Occipital lobe (tissue), 3 donors: ENCODE measurements at places on chromosomes 5 and 9. TPM values are rescaled to one million over a fixed set of nuclear protein-coding genes. Genes with fewer than 3 reads are reported as not detected.

NSG2 gene
- total RNA-seq, result 565 TPM

ADAMTS16 gene
- 0.62 TPM for total RNA-seq

RNF183 gene
- not detected for total RNA-seq

ESM1 gene
- 0.47 TPM for total RNA-seq

EXOSC2 gene
- total RNA-seq, result 53.5 TPM

PCDHA13 gene
- 20.9 TPM for total RNA-seq

MAN1B1 gene
- 38.5 TPM for total RNA-seq

GOLPH3 gene
- 69.7 TPM for total RNA-seq

PHF24 gene
- total RNA-seq, result 25.6 TPM

PAEP gene
- not detected for total RNA-seq

ACTBL2 gene
- total RNA-seq, result not detected

CKMT2 gene
- 1.2 TPM for total RNA-seq

HTR4 gene
- 0.16 TPM for total RNA-seq

PRDM12 gene
- total RNA-seq, result not detected

RNF20 gene
- 33.7 TPM for total RNA-seq

SLCO6A1 gene
- total RNA-seq, result 0.94 TPM

ORM2 gene
- total RNA-seq, result not detected

TAF11L7 gene
- total RNA-seq, result not detected

DDX41 gene
- 63.5 TPM for total RNA-seq

ANKRD31 gene
- total RNA-seq, result 0.94 TPM

SLC25A46 gene
- total RNA-seq, result 180 TPM

PDE6A gene
- total RNA-seq, result not detected

FOXD4L5 gene
- total RNA-seq, result 0.47 TPM

NIPAL4 gene
- total RNA-seq, result not detected

ADAMTS13 gene
- total RNA-seq, result 2.2 TPM

FAM151B gene
- total RNA-seq, result 39.8 TPM

SH3GL2 gene
- 52.3 TPM for total RNA-seq

TMEM171 gene
- 0.78 TPM for total RNA-seq

OR13C4 gene
- not detected for total RNA-seq

GBGT1 gene
- total RNA-seq, result 8.1 TPM

PAPPA gene
- under 0.01 TPM for total RNA-seq

LHX3 gene
- total RNA-seq, result not detected

DIPK1B gene
- 25.1 TPM for total RNA-seq

MAN2A1 gene
- total RNA-seq, result 69.7 TPM

ZNF474 gene
- 1.2 TPM for total RNA-seq

SPINK5 gene
- not detected for total RNA-seq
